PC-9 (cell line): ENCODE measurements at places on chromosomes 4 and X.

DNA sequence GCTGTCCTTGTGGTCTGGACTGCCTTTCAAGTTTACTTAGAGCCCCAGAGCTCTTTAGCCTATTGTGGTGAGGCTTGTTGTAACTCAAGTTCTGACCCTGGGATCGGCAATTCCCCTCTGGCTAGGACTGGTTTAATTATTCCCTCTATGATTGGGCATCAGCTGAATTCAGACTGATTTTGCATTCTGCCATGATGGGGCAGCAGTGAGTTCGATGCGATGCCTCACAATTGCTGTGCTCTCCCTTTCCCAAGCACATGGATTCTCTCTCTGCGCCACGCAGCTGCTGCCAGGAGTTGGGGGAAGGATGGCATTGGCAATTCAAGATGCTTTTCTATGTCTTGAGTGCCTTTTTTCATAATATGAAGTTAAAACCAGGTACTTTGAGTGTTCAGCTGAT, 327.8 kb upstream of the CXorf51B start:
- DNase-seq = no peak

DNA sequence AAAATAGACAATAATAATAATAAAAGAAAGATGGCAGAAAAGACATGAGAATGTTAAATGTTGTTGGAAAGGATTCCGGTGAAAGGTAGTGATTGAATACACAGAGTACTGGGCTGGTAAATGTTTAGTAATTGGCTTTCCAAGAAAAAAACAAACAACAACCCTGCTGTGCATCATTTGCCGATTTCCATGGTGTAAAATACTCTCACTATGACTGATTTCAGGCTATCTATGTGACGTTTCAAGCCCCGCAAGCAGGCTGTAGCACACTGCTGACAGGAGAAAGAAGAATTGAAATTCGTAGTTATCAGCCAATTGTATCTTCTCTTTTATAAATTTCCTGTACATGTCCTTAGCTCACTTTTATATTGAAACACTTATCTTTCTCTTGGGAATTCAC, 13.6 kb upstream of the SEPTIN6 start:
- DNase-seq = no peak

- DNase-seq = no peak
These were observed 27.5 kb upstream of the PLCXD1 start for GRCh38 chrX:253451-254297.

- DNase-seq = peak; percentile 28
These were observed 12.8 kb downstream of the TBC1D9 start for GRCh38 chr4:140743194-140743931.

DNA sequence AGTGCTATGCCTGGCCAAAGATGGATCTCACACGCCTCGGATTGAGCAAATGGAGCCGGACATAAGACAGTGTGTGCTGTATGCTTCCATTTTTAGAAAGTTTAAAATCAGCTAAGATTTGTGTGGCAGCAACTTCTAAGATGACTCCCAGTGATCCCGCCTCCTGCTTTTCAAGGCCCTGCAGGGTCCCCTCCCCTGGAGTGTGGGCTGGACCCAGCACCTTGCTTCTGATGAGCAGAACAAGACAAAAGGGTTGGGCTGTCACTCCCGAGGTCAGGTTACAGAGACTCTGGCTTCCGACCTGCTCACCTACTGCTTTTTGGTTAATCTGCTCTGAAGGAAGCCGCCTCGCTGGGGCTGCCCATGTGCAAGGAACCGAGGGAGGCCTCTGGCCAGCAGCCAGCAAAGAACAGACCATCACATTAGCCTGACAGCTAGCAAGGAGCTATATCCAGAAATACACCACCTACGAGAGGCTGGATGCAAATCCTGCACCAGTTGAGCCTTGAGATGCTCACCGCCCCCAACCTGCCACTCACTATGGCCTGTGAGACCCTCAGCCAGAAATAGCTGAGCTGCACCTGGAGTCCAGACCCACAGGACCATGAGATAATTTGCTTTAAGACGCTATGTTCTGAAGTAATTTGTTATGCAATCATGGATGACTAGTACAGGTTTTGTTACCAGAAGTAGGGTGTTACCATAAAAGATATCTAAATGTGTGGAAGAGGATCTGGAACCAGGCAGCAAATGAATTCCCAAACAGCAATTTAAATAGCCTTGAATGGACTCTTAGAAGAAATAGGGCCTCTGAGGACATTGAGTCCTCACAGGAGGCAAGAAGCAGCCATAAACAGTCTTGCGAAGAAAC, 47.6 kb downstream of the CRMP1 start:
- no peak for DNase-seq

DNA sequence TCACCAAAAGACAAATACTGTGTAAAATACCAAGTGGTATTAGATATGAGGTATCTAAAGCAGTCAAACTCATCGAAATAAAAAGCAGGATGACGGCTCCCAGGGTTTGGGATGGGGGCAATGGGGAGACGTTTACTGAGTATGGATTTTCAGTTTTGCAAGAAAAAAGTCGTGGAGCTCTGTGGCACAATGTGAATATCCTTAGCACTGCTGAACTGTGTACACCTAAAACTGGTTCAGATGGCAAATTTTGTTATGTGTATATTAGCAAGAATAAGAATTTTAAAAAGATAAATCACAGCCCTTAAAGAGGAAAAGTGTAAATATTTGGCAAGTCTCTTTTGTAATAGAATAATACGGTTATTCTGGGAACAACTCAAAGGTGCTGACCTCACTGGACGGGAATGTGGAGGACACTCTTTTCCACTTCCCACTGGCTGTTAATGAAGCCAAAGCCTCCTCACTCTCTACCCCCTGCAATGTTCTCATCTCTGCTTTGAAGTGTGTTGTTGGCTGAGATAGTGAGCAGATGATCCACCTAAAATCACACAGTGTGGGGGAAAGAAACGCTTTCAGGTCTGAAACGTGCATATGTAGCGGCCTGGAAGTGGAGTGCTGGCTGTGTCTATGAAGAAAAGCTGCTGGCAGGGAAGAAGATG, 49.2 kb downstream of the SEL1L3 start:
- no peak for DNase-seq

DNA sequence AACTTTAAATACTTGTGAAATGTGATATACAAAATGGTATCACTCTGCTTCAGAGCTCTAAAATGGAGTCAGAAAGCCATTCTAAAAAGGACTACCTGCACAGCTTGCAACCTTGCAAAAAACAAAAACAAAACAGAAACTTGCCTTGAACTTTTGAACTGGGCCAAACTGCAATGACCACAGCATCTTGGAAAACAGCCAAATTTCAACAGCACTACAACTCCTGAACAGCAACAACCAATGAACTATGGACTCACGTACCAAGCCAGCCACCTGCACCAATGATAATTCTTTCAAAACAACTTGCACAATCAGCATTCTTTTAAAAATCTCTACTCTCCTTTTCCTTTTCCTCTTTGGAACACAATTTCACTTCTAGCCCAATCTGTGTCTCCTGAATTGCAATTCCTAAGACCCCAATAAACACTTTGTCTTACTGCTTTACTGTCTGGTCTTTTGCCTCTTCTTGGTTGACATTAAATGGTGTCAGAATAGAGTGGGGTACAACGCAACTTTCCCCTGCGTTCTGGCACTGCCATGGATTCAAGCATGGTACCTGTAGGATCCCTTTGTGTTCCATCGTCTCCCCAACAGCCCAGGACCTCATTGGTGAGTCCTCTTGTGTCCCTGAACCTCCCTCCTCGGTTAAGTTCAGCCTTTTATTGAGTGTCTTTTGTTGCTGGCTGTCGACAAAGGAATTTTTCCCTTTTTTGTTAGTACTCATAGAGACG, 35.7 kb upstream of the FMR1 start:
- peak; percentile 26 for DNase-seq

DNA sequence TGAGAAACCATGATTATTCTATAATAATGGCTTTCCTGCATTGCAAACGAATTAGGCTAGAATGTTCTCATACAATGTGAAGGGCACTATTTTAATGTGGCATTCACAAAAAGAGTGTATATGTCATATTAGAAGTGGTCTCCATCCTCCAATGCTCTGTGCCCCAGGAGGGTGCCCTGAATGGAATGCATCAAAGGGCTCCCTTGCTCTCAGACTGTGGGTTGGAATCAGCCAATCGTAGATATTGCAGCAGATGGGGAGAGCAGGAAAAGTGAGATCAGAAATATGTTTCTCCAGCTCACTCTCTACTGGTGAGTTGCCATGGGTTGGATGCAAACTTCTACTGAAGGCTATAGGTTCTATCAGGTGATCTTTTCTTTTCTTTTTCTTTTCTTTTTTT, 11.9 kb upstream of the NSUN7 start:
- no peak for DNase-seq

DNA sequence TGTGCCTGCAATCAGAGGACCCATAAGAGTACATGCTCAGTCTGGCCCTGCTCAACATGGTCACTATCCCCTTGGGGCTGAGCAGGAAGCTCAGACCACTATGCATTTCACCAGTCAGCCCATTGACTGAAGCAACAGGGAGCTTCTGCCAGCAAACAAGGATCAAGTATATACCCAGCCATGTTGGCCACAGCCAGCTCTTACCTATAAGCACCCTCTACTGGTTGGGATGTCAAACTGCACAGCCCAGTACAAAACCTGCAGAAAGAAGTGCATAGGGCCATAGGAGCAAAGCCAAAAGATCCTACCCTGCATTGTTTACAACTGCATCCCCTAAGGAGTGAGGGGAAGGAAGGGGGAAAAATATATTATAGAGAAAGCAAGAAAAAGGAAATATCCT, 214.4 kb upstream of the CPEB2 start:
- no peak for DNase-seq

DNA sequence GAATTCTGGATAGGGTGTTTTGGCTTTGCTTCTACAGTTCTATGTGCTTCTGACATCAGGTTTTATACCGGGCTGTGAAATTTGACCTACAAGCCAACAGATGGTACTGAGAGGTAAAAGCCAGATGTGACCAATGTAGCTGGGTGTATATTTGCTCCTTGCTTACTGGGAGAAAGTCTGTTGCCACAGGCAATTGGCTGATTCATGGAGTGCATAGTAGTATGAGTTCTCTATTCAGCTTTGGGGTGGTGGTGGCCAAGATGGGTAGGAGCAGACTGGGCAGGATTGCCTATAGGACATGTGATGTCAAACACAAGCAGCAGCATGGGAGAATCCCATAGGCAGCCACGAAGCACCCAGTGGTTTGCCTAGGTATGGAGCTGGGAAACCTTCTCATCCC, 1827.0 kb downstream of the C4orf33 start:
- DNase-seq = no peak

GRCh38 chr4:187889651-187890050, 105.9 kb upstream of the ZFP42 start:
- no peak for DNase-seq

- DNase-seq = no peak
These were observed 91.7 kb downstream of the RFC1 start for GRCh38 chr4:39274503-39274902.

- no peak for DNase-seq
These were observed 252.4 kb downstream of the SPOCK3 start for GRCh38 chr4:166981847-166982246.
